ENCODE measurements at places on chromosomes 2 and 18.

- DNase-seq: peak; percentile 88
Observed at GRCh38 chr2:207219676-207220501, 54.1 kb upstream of the KLF7 start.

DNA sequence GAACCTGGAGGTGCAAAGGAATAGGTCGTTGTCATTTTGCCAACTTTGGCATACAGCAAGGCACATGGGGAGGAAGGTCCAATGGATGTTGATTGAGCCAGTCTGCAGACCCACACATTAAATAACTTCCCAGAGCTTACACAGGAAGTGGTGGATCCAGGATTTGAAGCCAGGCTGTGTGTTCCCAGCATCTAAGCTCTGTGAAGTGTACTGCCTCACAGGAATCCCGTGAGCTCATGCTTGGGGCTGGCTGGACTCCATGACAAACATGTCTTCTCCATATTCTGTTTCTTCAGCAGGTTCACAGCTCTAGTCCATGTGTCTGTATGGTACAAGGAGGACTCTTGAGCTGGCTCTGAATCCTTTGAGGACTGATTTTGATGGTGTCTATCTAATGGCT, 63.9 kb downstream of the KLHL29 start:
- DNase-seq: peak; percentile 12

- DNase-seq: no peak
Observed at GRCh38 chr2:127163921-127164320, 56.2 kb downstream of the CYP27C1 start.

GRCh38 chr2:85475799-85476490, 57.4 kb downstream of the SH2D6 start:
- DNase-seq: no peak

GRCh38 chr2:67463810-67464209, 66.7 kb downstream of the ETAA1 start:
- no peak for DNase-seq

DNA sequence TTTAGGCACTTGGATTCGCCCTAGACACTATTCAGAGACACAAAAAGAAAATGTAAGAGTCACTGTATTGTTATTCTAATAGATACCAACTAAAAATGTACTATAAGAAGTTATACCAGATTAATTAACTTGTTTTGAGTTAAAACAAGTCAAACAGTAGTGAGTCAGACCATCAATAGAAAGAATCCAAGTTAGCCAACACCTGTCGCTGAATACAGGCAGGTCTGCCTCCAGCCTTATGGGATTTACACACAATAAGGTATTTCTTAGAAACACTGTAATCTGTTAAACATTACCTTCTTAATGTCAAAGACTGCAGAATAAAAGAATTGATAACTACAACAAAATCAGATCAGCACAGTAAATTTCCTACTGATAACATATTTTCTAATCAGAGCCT, 181.4 kb downstream of the DYM start:
- no peak for DNase-seq

DNA sequence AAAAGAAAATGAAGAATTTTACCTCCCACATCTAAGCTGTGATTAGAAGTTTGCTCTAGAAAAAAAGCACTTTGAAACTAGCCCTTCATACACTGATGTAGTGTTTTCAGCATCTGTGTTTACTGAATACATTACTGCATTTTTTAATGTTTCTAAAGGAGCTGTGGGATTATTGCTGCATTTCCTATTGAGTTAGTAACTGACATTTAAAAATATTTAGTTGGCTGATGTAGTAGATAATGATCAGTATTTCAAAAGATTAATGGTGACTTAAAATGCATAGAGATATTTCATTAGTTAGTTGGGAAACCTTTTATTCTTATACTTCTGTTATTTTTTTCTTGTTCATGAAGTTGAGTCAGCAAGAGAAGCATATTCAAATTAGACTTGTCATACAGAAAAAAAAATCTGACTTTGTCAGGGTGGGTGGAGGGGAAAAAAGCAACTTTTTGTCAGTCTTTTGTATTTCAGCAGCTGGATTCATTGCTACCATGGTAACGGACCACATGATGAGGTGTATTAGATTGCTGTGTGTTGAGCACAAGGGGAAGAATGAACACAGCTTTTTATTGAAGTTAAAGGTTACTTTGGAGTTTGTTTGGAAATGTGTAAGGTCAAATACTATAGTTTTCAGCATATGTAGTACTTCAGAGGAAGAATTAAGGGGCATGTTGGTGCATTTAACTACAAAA, at the start of gene DTNA:
DTNA (plus strand) TSS at position 549 of the 692 bp plus-strand sequence. CDS start 45,679 bp downstream, outside the sequence.
- DNase-seq: peak; percentile 96

All from fibroblast of skin of right quadriceps (primary cell).